ENCODE measurements at places on chromosomes 16 and 17. TPM values are rescaled to one million over a fixed set of nuclear protein-coding genes. Genes with fewer than 3 reads are reported as not detected.

Gene SMIM36
- not detected for polyA plus RNA-seq

GRCh38 chr16:86565181-86565631 lies 1.4 kb upstream of the FOXC2 start:
- no peak for DNase-seq

DNA sequence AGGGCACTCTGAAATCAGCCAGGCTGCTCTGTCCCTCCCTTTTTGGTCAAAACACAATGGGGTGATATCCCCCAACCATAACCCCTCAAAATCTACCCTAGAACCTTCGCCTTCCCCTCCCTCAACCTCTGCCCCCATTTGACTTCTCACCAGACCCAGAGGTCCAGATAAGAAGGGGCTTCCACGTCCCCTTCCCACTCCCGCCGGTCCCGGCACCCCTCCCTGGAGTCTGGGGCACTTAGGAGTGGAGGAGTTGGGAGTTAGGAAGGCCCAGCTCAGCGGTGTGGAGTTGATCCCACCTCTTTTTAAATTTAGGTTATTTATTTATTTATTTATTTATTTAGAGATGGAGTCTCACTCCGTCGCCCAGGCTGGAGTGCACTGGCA lies 619 bp upstream of the TMEM92 start:
- DNase-seq: no peak

GRCh38 chr17:28675490-28675889 lies 13.5 kb downstream of the SUPT6H start:
- DNase-seq: no peak

Gene TBC1D16
- 14.7 TPM for polyA plus RNA-seq

DNA sequence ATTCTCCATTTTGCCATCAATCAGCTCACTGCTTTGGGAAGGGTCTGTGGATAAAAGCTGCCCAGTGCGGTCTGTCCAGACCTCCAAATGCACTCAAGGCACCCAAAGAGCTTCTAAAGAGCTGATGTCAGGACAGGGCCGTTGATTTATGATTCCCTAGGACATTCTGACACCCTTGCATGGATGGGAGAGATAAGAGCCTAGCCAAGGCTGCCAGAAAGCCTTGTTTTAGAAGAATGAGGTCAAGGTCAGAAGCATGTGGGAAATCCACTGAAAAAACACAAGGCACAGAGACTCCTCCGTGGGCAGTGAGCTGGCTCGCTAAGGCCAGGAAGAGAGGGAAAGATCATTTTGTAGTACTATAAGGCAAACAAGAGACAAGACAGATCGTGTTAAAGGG lies 214.0 kb downstream of the CDH11 start:
- DNase-seq: no peak

- DNase-seq: no peak
Observed at GRCh38 chr16:84605339-84605848, 12.5 kb downstream of the COTL1 start.

DNA sequence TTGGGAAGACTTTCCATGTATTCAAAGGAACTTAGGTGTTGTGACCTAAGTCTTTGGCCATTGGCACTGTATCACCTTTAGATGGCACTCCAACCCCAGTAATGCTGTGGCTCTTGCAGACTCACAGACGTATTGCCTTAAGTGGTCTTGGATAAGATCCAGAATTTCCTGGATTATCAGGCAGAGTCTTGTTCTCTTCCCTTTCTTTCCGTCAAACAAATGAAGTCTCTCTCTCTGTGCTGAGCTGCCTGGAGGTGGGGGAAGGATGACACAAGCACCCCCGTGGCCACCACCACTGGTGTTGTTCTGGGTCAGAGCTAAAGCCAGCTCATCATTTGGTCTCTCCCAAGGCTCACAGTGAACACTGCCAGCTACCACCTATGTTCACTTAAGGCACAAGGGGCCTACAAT lies 789.9 kb upstream of the KIF2B start:
- DNase-seq: no peak

Gene TOM1L1
- 25.6 TPM for polyA plus RNA-seq

DNA sequence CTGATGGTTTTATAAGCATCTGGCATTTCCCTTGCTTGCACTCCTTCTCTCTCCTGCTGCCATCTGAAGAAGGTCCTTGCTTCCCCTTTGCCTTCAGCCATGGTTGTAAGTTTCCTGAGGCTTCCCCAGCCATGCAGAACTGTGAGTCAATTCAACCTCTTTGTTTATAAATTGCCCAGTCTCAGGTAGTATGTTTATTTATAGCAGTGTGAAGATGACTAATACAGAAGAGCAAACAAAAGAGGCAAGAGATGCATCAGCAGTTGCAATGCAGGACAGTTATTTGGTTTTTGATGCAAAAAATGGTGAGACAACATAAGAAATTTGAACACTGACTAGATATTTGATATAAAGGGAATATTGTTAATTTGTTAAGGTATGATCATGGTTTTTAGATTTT lies 16.8 kb downstream of the TMEM100 start:
- no peak for DNase-seq

DNA sequence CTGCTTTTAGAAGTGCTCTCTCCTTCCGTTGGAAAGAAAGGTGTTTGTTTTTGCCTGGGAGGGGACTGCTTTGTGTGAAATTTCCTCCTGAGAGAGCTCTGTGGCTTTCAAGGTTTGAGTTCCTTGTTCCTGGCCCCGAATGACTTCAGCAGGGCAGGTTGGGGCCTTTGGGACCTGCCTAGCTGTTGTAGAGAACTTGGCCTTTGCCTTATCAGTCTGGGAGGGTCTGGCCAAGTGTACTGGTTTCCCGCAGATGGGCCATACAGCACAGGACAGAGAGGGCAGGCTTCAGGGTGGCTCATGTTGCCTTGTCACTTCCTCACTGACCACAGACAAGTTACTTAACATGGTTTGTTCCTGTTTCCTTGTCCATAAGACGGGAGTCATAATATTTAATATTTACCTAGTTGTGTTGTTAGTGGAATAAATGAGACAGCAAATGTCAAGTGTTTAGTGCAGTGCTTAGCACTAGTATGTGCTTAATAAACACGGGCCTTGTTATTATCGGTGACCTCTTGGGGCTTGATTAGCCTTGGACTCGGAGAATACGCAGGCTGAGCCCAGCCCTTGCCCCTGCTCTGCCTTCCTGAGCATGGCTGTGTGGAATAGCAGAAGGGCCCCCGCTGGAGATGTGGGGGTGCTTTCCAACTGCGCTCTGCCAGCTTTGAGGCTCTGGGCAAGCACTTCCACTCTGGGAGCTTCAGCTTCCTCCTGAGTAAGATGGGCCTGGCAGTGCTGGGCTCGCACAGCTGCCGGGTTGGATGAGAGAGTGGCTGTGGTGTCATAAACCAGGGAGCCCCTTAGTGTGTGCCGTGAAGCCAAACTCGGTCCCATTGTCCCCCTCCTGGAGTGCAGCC lies 6.6 kb downstream of the PRSS8 start:
- no peak for DNase-seq

Gene STRADA
- 28.1 TPM for polyA plus RNA-seq

DNA sequence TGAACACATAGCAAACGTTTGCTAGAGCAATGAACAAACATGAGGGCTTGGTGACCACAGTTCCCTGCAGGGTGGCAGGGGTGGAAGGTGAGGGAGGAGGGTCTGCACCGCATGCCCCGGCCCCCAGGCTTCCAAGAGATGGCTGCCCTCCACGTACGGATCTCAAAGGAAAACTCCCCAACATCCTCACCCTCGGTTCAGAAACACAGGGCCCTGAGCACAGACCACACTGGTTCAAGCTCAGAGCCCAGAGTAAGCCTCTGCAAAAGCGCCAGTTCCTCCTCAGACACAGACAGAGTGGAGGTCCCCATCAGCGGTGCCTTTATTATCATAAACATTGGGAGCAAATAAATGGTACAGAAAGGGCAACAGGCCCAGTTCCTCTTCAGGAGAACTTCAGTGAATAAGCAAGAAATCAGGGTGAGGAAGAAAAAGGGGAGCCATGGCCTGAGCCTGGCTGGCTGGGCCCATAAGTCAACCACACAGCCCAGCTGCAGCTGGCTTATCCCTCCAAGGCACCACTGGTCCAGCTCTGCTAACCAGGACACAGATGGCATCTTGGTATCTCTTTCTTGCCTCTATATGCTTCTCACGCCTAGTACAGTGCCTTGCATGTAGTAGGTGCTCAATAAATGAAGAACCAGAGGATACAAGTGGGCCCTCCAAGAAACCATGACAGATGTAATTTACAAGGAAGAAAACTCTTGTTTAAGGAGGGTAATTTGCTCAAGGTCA lies 11.0 kb downstream of the MPO start:
- DNase-seq: no peak
